ENCODE measurements at places on chromosomes 12 and 14. TPM values are rescaled to one million over a fixed set of nuclear protein-coding genes. Genes with fewer than 3 reads are reported as not detected.
A peak's percentile ranks its signal among the peaks of the same experiment; 100 is the strongest.

- ATAC-seq = no peak
These were observed 364.1 kb upstream of the KITLG start for GRCh38 chr12:88944397-88944796.

DNA sequence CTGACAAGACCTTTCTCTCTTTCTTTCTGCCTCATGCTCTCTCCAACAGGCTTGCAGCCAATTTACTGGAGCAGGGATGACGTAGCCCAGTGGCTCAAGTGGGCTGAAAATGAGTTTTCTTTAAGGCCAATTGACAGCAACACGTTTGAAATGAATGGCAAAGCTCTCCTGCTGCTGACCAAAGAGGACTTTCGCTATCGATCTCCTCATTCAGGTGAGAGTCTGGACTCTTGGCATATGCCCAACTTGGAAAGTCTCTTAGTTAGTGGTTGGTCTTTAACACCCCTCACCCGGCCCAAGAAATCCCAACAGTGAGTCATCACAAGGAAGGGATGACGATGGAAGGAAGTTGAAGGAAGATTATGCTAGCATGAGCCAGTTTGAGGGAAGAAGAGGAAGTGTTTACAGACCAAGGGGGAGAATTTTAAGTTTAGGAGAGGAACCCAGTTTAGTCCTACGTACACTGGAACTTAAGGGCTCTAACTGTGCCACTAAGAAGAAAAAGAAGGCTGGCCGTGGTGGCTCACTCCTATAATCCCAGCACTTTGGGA is 189.7 kb downstream of the ETV6 start:
- ATAC-seq = peak; percentile 54

DNA sequence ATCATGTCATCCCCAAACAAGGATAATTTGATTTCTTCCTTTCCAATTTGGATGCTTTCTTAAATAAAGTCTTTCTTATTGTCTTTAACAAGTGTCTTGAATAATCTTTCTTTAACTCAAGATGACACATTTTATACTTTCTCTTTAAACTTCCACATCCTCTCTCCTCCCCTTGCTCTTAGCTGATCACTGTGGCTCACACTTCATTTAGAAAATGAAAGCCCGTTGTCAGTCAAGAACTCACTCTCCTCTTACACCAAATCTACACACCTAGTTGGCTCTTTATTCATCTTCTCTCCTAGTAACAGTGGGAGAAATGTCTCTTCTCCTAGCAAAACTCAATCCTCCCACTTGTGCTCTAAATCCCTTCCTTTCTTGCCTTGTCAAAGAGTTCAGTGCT is 10.4 kb upstream of the RMST start:
- no peak for ATAC-seq

DNA sequence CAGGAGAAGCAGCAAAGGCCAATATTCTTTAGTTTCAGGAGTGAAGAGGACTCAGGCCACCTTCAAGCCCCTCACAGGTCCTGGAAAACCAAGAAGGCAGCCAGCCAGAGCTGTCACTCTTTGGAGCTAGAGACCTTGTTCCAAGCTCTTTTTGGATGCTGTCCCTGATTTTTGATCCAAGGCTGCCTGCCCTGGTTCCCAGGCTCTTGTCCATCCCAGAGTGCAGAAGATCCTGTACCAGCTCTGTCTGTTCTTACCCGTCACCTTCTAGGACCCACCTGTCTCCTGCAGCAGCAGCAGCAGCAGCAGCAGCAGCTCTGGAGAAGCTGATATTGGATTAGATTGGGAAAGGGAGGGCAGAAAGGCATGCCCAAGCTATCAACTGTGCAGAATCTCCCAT is 157.1 kb upstream of the NEDD1 start:
- ATAC-seq = no peak

DNA sequence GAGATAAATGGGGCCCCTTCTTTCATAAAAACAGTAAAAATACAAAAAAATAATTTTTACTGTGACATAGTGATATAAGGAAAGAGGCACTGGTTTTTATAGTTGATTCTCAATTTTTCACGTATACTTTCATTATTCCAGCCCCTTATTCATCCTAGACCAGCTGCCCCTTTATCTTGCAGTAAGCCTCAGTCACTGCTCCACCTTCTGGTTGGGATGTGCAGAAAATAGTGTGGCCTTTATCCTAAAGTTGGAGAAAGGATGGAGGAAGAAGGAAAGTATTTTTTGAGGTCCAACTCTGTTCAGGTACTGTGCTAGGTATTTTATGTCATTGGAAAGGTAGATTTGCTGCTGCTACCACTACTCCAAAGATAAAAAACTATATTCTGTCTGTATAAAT is 172.7 kb downstream of the ANO6 start:
- ATAC-seq = peak; percentile 36

- ATAC-seq = no peak
These were observed 286.9 kb downstream of the ERC1 start for GRCh38 chr12:1277905-1278304.

DNA sequence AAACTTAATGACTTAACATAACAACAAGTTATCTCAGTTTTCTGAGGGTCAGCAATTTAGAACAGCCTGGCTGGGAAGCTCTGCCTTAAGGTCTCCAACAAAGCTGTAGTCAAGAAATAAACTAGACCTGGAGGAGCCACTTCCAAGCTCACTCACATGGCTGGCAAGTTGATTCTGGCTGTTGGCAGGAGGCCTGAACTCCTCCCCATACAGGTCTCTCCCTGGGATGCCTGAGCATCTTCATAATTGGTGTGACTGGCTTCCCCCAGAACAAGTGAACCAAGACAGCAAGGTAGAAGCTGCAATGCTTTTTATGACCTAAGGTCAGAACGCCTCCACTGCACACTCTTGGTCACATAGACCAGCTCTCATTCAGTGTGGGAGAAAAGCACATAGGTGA is 128.3 kb downstream of the SAMD4A start:
- no peak for ATAC-seq

DNA sequence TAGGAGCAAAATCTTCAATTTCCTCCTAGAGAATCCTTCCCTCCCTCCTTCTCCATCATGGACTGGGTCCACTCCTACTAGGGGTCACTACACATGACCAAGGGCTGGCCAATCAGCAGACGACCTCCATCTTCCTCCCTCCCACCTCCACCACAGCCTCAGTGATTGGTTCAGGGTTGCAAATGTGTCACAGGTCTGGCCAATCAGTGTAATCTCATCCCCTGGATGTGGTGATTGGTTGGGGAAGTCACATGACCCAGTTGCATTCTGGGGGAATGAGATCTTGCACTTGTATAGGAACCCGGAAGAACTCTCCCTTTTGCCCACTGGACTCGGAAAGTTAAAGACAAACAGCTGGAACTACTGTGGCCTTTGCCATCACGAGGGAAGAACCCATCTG is 169.2 kb downstream of the PIWIL1 start:
- no peak for ATAC-seq

- no peak for ATAC-seq
These were observed 41.2 kb downstream of the SLC6A12 start for GRCh38 chr12:172732-173161.

GRCh38 chr12:49502590-49502989 is 36.2 kb upstream of the KCNH3 start:
- no peak for ATAC-seq

- ATAC-seq = no peak
These were observed 18.9 kb downstream of the KIF26A start for GRCh38 chr14:104157016-104157928.

- no peak for ATAC-seq
These were observed 157.5 kb downstream of the TMTC3 start for GRCh38 chr12:88299567-88300101.

GPR68 gene
- total RNA-seq = 3.6 TPM

SIRT4 gene
- 0.67 TPM for total RNA-seq

CLEC14A gene
- 13.7 TPM for total RNA-seq
